ENCODE measurements at places on chromosomes 6 and 20.

GRCh38 chr6:4030669-4031068 lies 48.3 kb downstream of the FAM217A start:
- peaks cover 66% of the 10 kb centered on the region for H3K36me3 ChIP-seq
- peaks cover 76% of the 10 kb centered on the region for H3K4me1 ChIP-seq
- DNase-seq = no peak
- H3K27me3 ChIP-seq = no peaks in the 10 kb centered on the region
- peak overlapping the region; percentile 90 for H3K27ac ChIP-seq

DNA sequence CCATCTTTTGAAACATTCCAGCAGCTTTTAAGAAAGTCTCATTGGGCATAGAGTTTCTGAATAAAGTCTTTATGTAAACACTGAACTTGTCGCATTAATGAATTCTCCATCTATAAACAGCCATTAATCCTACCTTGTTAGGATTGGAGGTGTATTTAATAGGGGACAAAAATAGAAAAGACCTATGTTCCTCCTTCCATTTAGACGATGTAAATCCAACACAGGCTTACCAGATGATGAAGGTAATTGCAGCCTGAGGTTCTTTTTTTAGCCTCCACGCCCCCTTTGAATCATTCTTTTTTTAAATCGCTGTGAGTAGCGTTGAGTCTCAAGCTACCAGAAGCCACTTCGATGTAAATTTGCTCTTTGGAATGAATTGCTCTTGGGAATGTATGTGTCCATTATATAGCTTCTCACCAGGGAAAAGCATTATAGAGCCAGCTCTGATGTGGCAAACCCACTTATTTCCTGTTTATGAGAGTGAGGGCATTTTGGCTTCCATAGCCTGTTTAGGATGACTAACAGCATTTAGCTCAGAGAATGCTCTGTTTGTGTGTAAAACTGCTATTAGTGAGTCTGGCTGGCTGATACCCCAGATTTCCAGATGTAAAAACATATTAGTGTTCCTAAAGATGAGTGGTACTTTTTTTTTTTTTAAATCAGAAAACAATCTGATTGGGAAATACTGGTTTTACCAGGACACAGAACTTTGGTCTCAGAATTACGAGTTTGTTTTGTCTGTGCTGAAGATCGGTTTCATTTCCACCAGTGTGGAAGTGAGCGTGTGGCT lies 74.9 kb upstream of the CLDN20 start:
- peaks cover 14% of the 10 kb centered on the region for H3K27me3 ChIP-seq
- H3K4me1 ChIP-seq = peaks cover 6% of the 10 kb centered on the region
- H3K36me3 ChIP-seq = no peaks in the 10 kb centered on the region
- no peak overlapping the region for H3K27ac ChIP-seq

DNA sequence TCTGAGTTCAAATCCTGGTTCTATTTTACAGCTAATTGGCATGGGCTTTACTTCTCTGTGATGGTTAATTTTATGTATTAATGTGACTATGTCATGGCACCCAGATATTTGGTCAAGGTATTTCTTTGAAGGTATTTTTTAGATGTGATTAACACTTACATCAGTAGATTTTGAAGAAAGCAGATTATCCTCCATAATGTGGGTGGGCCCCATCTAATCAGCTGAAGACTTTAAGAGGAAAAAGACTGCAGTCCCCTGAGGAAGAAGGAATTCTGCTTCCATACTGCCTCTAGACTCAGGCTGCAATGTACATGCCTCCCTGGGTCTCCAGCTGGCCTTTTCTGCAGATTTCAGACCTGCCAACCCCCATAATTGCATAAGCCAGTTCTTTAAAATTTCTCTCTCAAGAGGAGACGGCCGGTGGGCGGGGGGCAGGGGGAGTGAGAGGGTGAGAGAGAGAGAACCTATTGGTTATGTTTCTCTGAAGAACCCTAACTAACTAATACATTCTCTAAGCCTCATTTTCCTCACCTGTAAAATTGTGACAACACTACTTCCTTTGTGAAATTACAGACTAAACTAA lies 338.2 kb upstream of the PRDM1 start:
- DNase-seq = no peak
- H3K36me3 ChIP-seq = peaks cover under 1% of the 10 kb centered on the region
- H3K27ac ChIP-seq = no peak overlapping the region

GRCh38 chr6:3314176-3314575 lies 55.4 kb downstream of the PSMG4 start:
- no peak overlapping the region for H3K4me3 ChIP-seq
- H3K27ac ChIP-seq = no peak overlapping the region
- H3K36me3 ChIP-seq = no peaks in the 10 kb centered on the region
- peaks cover 15% of the 10 kb centered on the region for H3K4me1 ChIP-seq
- no peak for DNase-seq
- peaks cover 34% of the 10 kb centered on the region for H3K27me3 ChIP-seq

DNA sequence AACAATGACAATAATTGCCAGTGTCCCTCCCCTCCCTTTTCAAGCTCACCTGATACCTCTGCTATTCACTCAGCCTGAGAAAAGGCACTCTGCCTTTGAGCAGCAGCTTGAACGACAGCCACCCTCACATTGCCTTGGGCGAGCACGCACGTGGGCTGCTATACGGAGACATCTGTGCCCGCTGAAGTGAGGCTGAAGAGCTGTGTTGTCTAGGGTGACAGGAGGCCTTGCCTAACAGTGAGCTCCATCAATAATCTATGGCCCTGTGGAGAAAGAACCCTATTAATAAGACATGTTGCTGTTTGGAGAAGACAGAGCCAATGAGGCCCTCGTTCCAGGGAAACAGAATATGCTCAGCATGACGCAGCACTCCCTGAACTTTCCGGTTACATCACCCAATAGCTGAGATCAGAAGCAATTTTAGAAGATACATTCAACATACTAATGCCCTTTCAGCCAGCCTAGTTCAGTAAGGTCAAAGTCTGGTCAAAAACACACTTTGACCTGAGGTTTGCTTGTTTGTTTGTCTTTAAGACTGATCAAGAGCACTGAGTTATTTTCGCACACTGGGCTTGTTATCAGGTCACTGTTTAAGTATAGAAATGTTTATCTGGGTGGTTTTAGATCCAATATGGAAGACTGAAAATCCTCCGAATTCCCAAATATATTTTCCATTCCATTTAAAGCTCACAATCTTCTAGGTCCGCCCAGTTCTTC lies 30.6 kb downstream of the RBM24 start:
- H3K4me1 ChIP-seq = no peaks in the 10 kb centered on the region
- no peak overlapping the region for H3K4me3 ChIP-seq
- H3K27me3 ChIP-seq = peaks cover 9% of the 10 kb centered on the region
- H3K27ac ChIP-seq = no peak overlapping the region
- no peak for DNase-seq

- no peak overlapping the region for H3K4me3 ChIP-seq
- H3K4me1 ChIP-seq = no peaks in the 10 kb centered on the region
- H3K27me3 ChIP-seq = peaks cover 38% of the 10 kb centered on the region
- no peak for DNase-seq
Observed at GRCh38 chr6:2454180-2454579, 208.8 kb upstream of the GMDS start.

- peaks cover 59% of the 10 kb centered on the region for H3K27me3 ChIP-seq
- no peak overlapping the region for H3K4me3 ChIP-seq
Observed at GRCh38 chr6:7528565-7528964, 12.9 kb upstream of the DSP start.

DNA sequence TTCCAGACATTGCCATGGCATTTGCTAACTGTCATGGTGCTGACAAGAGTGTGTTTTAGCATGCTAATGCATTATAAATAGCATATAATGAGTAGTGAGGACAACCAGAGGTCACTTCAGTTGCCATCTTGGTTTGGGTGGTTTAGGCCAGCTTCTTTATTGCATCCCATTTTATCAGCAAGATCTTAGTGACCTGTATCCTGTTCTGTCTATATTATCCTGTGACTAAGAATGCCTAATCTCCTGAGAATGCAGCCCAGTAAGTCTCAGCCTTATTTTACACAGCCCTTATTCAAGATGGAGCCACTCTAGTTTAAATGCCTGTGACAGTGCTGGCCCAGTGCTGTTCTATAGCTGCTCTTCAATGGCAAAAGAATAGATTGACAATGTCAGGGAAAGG lies 781.0 kb upstream of the ADGRB3 start:
- no peak overlapping the region for H3K27ac ChIP-seq
- no peak for DNase-seq
- H3K36me3 ChIP-seq = no peaks in the 10 kb centered on the region
- no peaks in the 10 kb centered on the region for H3K27me3 ChIP-seq

- H3K27me3 ChIP-seq = no peaks in the 10 kb centered on the region
- no peaks in the 10 kb centered on the region for H3K4me1 ChIP-seq
- H3K27ac ChIP-seq = no peak overlapping the region
- no peak for DNase-seq
Observed at GRCh38 chr20:50238081-50238800, 47.6 kb downstream of the CEBPB start.

DNA sequence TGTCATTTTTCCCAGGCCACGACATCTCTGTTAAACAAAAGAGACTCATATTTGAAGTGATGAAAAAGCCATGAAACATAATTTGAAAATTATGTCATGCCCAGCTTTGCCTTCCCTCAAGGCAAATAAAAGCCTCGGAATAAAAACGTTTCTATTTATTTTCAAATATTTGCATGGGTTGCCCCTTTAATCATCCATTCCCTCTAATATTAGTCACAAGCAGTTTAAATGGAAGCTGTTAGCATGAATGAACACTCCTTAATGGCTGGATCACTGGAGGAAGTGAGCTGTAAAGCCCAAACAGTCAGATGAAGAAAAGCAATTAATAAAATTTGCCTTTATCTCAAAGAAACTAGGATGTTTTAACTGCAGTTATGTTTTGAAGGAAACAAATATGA lies 69.3 kb upstream of the STMND1 start:
- H3K27ac ChIP-seq = no peak overlapping the region
- DNase-seq = no peak
- peaks cover 34% of the 10 kb centered on the region for H3K27me3 ChIP-seq

- H3K27me3 ChIP-seq = no peaks in the 10 kb centered on the region
- peaks cover 4% of the 10 kb centered on the region for H3K36me3 ChIP-seq
- H3K4me3 ChIP-seq = no peak overlapping the region
- no peak for DNase-seq
- no peaks in the 10 kb centered on the region for H3K4me1 ChIP-seq
Observed at GRCh38 chr6:85081102-85081501, 316.7 kb upstream of the TBX18 start.

GRCh38 chr20:48765359-48765758 lies 62.4 kb downstream of the PREX1 start:
- peak overlapping the region; percentile 31 for H3K4me3 ChIP-seq
- H3K4me1 ChIP-seq = peaks cover 81% of the 10 kb centered on the region

DNA sequence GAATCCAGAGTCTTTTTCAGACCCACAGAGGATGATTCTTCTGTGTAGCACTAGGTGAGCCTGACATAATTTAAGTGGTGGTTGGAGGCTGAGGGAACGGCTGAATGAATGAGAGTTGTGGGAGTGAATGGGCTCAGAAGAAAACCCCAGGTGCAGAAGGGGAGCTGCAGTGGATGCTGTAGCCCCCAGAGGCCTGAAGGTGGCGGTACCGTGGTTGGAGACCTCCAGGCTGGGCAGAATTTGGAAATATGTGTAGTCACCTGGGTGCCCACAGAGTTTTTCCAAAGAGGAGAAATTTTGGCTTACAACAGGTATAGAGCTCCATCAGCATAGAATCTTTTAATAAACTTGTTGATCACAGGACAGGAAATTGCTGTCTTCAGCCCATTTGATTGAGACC lies 6.5 kb upstream of the RAET1G start:
- H3K4me1 ChIP-seq = peaks cover 3% of the 10 kb centered on the region
- H3K27ac ChIP-seq = no peak overlapping the region
- H3K27me3 ChIP-seq = peaks cover 91% of the 10 kb centered on the region
- DNase-seq = no peak
- peaks cover 9% of the 10 kb centered on the region for H3K36me3 ChIP-seq

DNA sequence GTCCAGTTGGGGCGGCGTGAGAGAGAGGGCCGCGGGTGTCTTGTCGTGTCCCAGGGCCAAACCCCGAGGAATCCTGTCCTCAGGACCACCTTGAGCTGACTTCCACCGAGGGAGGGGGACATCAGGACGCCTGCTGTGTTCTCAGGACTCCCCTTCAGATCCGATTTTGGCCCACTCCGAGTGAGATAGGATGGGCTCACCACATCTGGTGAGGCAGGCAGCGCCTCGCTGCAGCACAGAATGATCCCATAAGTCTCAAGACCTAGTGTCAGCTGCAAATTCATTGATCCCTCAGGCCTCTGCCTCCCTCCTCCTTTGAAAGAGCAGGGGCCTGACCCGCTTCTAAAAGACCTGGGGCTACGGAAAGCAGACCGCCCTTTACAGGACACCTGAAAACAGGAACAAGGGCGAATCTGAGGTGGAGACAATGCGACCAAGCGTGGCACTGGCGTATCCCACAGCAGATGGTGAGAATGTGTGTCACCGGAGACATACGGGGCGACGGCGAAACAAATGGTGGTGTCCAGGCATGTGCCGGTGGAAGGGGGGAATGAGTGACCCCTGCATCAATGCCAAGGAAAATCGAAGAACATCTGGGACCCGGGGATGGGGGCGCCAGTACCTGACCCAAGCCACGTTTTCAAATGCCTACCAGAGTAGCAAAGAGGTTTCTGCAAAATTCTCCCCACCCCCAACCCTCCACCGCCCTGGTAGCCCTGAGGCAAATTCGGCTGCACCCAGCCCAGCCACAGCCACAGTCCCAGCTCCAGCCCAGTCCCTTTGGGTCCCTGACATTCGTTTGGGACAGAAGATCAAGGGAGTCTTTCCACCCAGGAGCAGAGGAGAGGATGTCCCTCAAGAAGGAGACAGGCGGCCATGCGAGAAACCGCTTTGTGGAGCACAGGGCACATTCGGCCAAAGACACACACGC lies 162.1 kb upstream of the ZNF337 start:
- H3K4me3 ChIP-seq = peak overlapping the region; percentile 69
- peaks cover 85% of the 10 kb centered on the region for H3K27me3 ChIP-seq
- H3K4me1 ChIP-seq = peaks cover 28% of the 10 kb centered on the region
- DNase-seq = no peak
- H3K36me3 ChIP-seq = peaks cover 43% of the 10 kb centered on the region

GRCh38 chr20:48051794-48052474 lies 266.7 kb upstream of the SULF2 start:
- DNase-seq = no peak
- no peaks in the 10 kb centered on the region for H3K36me3 ChIP-seq
- no peaks in the 10 kb centered on the region for H3K4me1 ChIP-seq
- H3K4me3 ChIP-seq = no peak overlapping the region

DNA sequence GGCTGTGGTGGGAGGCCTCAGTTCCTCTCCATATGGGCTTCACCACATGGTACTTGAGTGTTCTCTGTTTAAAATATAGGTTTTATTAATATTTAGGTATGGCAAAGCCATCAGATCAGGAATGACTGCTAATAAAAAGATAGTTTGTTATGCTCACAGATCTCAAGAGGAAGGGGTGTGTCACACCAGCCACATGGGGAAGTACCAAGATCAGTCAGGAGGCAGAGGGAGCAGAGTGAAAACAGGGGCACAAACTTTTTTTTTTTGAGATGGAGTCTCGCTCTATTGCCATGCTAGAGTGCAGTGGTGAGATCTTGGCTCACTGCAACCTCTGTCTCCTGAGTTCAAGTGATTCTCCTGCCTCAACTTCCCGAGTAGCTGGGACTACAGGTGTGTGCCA lies 92.1 kb upstream of the GCM1 start:
- H3K4me3 ChIP-seq = no peak overlapping the region
- H3K27ac ChIP-seq = no peak overlapping the region
- H3K27me3 ChIP-seq = no peaks in the 10 kb centered on the region
- no peaks in the 10 kb centered on the region for H3K36me3 ChIP-seq
